Stimulated activated CD8-positive, alpha-beta memory T cell treated with anti-CD3 and anti-CD28 coated beads, Interleukin-4, amount 100 ng/mL, for 4 hours (primary cell): ENCODE measurements at places on chromosomes 11 and 22.

- DNase-seq, result no peak
These were observed 129.7 kb downstream of the ST3GAL4 start for GRCh38 chr11:126485021-126485792.

GRCh38 chr11:7911011-7911410, 20.1 kb downstream of the OR10A6 start:
- no peak for DNase-seq

DNA sequence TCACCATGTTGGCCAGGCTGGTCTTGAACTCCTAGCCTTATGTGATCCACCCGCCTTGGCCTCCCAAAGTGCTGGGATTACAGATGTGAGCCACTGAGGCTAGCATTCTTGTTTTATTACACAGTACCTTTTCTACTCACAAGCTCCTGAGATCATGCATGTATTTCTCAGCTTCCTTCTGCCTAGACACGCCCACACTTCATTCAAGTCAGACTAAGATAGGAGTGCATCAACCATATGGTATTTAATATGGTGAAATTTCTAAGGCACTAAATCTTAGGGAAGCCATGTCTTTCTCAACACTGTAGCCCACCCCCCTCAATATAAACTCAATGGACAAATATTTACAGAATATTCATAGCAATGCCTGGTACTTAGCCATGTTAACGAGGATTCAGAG, 62.1 kb downstream of the SLC25A17 start:
- no peak for DNase-seq

DNA sequence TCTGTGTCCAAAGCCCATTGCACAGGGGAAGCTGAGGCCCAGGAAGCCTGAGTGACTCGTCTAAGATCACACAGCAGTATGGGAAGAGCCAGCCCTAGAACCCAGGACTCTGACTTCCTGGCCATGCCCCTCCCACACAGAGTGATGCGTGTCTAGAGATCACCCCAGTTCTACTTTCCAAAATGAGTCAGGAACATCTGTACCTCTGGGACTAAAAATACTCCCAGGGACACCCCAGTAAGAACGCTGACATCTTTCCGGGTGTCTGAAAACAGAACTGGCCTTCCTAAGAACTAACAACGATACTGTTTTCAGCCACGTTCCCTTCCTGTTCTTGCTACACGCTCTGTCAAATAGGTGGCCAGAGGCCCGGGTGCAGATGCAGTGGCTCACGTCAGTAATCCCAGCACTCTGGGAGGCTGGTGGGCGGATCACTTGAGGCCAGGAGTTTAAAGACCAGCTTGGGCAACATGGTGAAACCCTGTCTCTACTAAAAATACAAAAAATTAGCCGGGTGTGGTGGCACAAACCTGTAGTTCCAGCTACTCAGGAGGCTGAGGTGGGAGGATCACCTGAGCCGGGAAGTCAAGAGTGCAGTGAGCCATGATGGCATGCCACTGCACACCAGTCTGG, 21.7 kb upstream of the PDGFB start:
- no peak for DNase-seq
